ENCODE measurements at places on chromosomes 1 and 21. TPM values are rescaled to one million over a fixed set of nuclear protein-coding genes. Genes with fewer than 3 reads are reported as not detected.

LHX8 gene
- not detected for total RNA-seq

NBPF19 gene
- total RNA-seq, result 8.9 TPM

OPRD1 gene
- under 0.01 TPM for total RNA-seq

KIF14 gene
- 10.8 TPM for total RNA-seq

TNFSF18 gene
- total RNA-seq, result 0.28 TPM

CYP4A11 gene
- total RNA-seq, result not detected

CFAP57 gene
- 0.28 TPM for total RNA-seq

RPE65 gene
- total RNA-seq, result under 0.01 TPM

ALG6 gene
- total RNA-seq, result 12.2 TPM

LCE2B gene
- not detected for total RNA-seq

SERINC2 gene
- 2.0 TPM for total RNA-seq

SPRR2A gene
- not detected for total RNA-seq

DNA sequence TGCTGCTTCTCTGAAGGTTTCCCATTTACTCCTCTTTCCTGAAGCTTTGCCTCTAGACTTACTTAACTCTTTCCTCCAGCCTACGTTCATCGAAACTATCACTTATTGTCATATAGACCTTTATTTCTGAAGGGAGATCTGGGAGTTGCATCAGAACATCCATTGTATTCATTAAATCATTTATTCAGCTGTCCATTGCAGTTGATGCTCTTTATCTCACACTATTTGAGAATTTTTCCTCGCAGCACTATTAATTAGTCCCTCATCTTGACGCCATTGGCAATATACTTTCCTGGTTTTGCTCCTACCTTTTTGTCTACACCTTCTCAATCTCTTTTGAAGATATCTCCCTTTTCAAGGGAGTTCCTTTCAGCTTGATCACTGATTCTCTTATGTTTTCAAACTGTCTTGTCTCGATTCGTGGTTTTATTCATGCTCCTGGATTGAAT is 757 bp upstream of the LRIF1 start:
- DNase-seq, result no peak

GRCh38 chr1:15277447-15277838 is 30.4 kb downstream of the FHAD1 start:
- no peak for DNase-seq

- DNase-seq, result no peak
Measured at GRCh38 chr1:54805981-54806381, 4.9 kb upstream of the TTC22 start.

- no peak for DNase-seq
Measured at GRCh38 chr1:7670334-7671145, 100.6 kb upstream of the VAMP3 start.

DNA sequence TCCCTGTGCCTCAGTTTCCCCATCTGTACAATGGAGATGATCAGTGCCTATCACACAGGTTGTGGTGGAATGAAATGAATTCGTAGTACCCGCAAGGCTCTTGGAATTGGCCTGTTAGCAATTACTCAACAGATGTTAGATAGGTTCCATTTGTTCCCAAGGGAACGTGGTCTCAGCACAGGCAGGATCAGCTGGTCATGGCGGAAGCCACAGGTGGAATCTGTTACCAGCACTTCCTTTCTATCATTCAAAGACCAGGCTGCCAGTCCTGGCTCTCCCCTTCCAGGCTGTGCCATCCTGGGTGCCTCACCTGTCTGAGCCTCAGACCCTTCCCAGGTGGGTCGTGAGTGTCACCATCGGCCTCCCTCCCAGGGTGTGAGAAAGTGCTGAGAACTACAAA is 61.5 kb downstream of the FBXO2 start:
- DNase-seq, result no peak

- DNase-seq, result no peak
Measured at GRCh38 chr1:97366984-97367383, 553.9 kb downstream of the DPYD start.

GRCh38 chr21:32418146-32418545 is 5.6 kb downstream of the EVA1C start:
- DNase-seq, result no peak

DNA sequence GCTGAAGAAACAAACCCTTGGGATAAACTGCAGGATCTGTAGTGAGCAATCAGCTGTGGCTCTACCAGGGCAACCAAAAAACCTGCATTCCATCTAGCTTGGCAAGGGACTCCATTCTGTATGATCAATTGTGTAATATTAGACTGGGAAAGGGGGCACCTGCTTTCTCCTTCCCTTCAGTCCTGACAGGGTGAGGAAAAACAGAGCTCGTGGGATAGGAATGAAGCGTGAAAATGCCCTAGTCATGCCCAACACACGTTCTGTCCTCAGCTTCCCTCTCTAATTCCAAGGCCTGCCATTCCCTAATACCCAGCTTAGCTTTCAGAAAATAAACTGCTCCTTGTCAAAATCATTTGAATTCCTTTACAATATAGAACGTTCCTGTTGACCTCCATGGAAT is 442.3 kb downstream of the PLPP3 start:
- no peak for DNase-seq

DNA sequence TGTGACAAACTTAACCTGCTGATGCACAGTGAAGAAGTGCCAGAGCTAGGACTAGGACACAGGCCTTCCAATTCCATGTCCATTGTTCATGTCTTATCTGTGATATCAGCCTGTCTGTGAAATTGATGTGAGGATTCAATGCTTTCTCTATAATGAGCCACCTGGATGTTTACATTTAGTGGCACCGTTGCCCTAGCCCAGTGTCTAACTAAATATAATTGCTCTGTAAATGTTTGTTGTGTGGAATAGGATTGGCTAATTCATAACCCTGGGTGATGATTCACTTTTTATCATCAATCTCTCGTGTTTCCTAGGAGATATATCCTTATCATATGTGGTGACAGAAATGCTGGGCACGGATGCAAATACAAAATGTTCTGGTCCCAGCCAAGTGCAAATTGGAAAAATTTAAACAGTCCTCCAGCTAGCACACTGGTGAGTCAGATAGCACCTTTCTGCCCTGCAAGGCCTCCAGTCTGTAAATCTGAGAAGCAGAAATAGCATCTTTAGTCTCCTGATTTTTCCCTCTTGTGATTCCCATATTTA is 46.9 kb upstream of the GNG12 start:
- DNase-seq, result peak; percentile 79

DNA sequence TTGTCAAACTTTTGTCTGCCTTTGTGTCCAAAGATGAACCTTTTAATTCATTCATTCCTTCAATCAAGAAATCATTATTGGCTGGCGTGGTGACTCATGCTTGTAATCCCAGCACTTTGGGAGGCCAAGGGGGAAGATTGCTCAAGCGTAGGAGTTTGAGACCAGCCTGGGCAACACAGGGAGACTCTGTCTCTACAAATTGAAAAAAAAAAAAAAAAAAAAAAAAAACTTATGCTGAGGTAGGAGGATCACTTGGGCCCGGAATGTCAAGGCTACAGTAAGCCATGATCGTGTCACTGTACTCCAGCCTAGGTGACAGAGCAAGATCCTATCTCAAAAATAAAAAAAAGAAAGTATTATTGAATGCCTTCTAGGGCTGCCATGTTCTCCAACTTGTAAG is 51.3 kb upstream of the CXADR start:
- peak; percentile 43 for DNase-seq

DNA sequence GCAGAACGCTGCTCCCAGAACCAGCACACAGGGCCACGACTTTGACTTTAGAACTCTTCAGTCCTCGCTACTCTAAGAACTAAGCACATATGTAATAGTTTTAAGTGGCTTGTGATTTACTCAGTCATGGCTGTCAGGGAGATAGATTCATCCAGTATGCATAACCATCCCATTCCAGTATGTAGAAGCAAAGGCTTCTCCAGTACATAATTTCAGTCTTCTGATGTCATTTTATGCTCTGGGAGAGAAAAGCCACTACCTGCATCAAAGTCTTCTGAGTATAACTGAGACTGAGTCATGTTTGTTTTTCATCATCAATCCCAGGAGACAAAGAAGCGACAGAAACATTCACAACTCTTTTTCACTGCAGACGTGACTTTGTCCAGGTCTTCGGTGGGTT is 885.7 kb downstream of the PLA2G4A start:
- DNase-seq, result no peak

DNA sequence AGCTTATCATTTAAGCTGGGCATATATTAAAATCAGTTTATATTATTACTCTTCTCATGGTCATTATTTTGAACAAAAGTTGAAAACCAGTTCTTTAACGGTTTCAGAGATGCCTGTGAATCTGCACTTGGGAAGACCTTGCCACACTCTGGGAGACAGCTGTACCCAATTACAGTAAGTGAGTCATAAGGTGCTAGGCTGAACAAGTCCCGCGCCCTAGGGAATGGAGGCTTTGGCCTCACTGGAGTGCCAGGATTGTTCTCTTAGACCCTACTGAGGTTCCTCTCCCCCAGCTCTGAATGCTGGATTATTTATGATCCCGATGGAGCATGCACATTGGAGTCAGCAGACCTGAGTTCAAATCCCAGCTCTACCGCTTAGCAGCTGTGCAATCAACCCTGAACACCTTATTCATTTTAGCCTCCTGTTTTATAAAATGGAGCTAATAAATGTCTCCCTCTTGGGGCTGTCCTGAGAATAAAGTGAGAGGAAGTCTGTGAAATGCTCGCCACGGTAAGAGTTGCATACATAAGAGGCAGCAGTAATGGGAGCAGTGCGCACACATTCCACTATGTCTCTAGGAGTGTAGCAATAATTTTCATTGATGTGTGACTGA is 266.2 kb downstream of the FOXD2 start:
- peak; percentile 30 for DNase-seq

DNA sequence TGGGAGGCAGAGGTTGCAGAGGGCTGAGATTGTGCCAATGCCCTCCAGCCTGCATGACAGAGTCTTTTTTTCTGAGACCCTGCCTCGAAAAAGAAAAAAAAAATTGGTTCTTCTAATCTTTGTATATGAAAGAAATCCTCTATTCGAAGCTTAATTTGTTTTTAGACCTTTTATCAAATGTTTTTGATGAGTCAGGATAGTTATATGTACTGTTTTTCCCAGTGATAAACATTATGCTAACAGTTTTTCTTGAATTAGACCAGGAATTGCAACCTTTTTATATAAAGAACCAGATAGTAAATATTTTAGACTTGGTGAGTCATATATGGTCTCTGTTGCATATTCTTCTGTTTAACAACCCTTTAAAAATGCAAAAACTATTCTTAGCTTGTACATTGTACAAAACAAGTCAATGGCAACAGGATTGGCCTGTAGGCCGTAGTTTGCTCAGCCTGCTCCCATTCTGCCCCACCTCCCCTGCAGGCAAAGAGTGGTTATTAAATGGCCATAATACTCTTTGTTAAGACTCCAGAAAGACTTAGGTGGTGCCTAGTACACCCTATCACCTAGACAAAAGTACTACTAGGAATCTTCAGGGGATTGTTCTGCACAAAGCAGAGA is 45.2 kb downstream of the LYST start:
- peak; percentile 90 for DNase-seq

- DNase-seq, result no peak
Measured at GRCh38 chr21:29637553-29637952, 302.2 kb downstream of the GRIK1 start.

DNA sequence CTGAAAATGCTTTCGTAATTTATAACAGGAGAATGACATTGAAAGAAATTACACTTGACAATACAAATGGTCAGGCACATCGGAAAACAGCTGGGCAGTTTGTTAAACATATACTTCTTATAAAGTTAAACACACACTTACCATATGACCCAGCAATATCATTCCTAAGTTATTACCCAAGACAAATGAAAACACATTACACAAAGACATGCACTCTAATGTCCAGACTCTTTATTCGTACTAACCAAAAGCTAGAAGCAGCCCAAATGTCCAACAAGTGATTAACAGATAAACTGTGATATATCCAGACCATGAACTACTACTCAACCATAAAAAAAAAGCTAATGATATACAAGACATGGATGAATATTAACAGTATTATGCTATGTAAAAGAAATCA is 8.5 kb downstream of the AKT3 start:
- peak; percentile 82 for DNase-seq

DNA sequence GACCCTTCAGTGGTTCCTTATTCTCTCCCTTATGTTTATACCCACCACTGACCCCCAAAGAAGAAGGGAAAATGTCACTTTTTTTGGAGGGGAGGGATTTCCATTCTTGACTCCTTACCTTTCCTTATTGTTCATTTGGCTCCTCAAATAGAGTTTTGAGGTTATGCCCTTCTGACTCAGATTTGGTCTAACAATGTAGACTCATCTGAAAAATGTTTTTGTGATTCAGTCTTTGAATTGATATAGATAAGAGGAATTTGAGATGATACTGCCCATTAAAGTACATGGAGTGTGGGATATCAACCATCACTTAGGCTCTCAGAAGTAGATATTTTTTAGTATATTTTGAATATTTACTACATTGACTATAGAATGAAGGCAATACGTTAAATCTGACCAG is 16.1 kb downstream of the USP1 start:
- DNase-seq, result peak; percentile 56

- peak; percentile 89 for DNase-seq
Measured at GRCh38 chr1:58903514-58904298, 119.9 kb upstream of the JUN start.

DNA sequence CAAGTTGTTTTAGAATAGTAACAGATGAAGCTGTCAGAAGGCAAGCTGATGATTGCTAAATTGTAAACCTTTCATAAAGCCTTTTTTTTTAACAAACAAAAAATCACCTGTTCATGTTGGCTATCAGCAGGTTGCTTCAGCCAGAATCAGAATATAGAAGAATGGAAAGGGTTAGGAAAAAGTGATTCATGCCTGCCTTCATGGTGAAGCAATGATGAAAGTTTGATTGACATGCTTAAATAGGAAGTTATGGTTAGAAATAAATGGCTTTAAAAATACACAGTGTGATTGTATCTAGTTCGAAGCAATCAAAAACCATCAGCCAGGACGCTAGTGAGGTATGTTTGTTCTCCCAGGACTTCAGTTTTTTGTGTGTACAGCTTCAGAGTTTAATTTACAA is 37.9 kb downstream of the GABPA start:
- no peak for DNase-seq

GRCh38 chr1:227759341-227760300 is 24.4 kb downstream of the SNAP47 start:
- DNase-seq, result peak; percentile 99

- DNase-seq, result peak; percentile 56
Measured at GRCh38 chr1:67586596-67586995, 98.4 kb upstream of the GADD45A start.

DNA sequence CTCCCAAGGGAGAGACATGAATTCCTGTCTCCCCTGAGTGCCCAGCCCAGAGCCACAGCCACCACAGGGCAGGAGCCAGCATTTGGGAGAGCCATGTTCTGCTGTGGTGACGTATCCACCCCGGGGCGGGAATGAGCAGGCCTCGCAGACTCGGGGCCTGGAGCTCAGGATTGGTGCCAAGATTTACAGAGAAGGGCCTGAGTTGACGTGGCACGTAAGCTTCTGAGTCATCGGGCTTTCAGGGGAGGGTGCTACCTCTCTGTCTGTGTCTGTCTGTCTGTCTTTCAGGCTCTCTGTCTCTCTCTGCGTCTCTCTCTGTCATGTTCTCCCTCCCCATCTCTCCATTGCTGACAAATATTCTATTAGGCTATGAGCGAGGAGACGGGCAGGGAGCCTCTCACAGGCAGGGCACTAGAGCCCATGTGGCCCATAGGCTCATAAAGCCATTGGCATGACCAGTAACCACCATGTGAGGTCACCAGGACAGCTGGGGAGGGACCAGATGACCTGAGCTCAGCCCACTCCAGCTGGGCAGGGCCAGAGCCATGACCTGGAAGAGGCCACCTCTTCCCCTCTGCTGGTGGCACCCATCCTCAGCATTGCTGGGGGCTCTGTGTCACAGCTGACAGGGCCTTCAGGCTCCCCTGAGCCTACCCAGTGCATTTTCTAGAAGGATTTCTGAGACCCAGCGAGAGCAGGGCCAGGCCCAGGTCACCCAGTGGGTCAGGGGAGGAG is 300.0 kb upstream of the VAMP3 start:
- DNase-seq, result peak; percentile 99

- no peak for DNase-seq
Measured at GRCh38 chr1:162671664-162672410, 39.6 kb downstream of the DDR2 start.

All from IMR-90 (cell line).